ENCODE measurements at places on chromosomes 2 and 18. TPM values are rescaled to one million over a fixed set of nuclear protein-coding genes. Genes with fewer than 3 reads are reported as not detected.

The STARD6 gene
- total RNA-seq = not detected

The FBXO15 gene
- not detected for total RNA-seq

The TXNDC9 gene
- total RNA-seq = 55.1 TPM

The CROCC2 gene
- total RNA-seq = not detected

The DUSP2 gene
- 1.8 TPM for total RNA-seq

The DSG4 gene
- total RNA-seq = not detected

The ABCG5 gene
- not detected for total RNA-seq

The WNT6 gene
- not detected for total RNA-seq

The MC5R gene
- not detected for total RNA-seq

The ZNF892 gene
- total RNA-seq = 0.18 TPM

The C2orf72 gene
- total RNA-seq = 2.1 TPM

The ALPI gene
- not detected for total RNA-seq

The CNDP1 gene
- not detected for total RNA-seq

The NCKAP1 gene
- total RNA-seq = 106 TPM

The ACMSD gene
- total RNA-seq = not detected

The FBXO48 gene
- total RNA-seq = 0.49 TPM

The PLEK gene
- total RNA-seq = not detected

The GGCX gene
- 46.5 TPM for total RNA-seq

The ALLC gene
- not detected for total RNA-seq

The DAW1 gene
- total RNA-seq = 8.7 TPM

The CHRNG gene
- not detected for total RNA-seq

The TMEM37 gene
- 2.9 TPM for total RNA-seq

The RAB6C gene
- total RNA-seq = not detected

The CWC22 gene
- total RNA-seq = 7.9 TPM

The CCDC85A gene
- total RNA-seq = under 0.01 TPM

The GATA6 gene
- total RNA-seq = 61.4 TPM

The DRC1 gene
- not detected for total RNA-seq

The SPP2 gene
- total RNA-seq = not detected

The ALK gene
- not detected for total RNA-seq

The BMP10 gene
- total RNA-seq = not detected

The RUFY4 gene
- total RNA-seq = not detected

The FEV gene
- total RNA-seq = not detected

The OR6B2 gene
- total RNA-seq = not detected

The DPP10 gene
- under 0.01 TPM for total RNA-seq

The ZNF385B gene
- not detected for total RNA-seq

The CAVIN2 gene
- total RNA-seq = 84.5 TPM

The SNORC gene
- not detected for total RNA-seq

The TWIST2 gene
- total RNA-seq = 42.2 TPM

The PLEKHB2 gene
- total RNA-seq = 51.6 TPM

The AGFG1 gene
- 79.9 TPM for total RNA-seq

The RNF125 gene
- total RNA-seq = 0.16 TPM

The NRP2 gene
- 12.6 TPM for total RNA-seq

The PAX3 gene
- not detected for total RNA-seq

The WDR54 gene
- 40.4 TPM for total RNA-seq

The HOXD9 gene
- total RNA-seq = not detected
